Activated CD4-positive, alpha-beta T cell treated with anti-CD3 and anti-CD28 coated beads, Interleukin-2, amount 10 ng/mL, durations not matched to agents 24 days and 14 days (primary cell): ENCODE measurements at places on chromosomes 6 and 20.

DNA sequence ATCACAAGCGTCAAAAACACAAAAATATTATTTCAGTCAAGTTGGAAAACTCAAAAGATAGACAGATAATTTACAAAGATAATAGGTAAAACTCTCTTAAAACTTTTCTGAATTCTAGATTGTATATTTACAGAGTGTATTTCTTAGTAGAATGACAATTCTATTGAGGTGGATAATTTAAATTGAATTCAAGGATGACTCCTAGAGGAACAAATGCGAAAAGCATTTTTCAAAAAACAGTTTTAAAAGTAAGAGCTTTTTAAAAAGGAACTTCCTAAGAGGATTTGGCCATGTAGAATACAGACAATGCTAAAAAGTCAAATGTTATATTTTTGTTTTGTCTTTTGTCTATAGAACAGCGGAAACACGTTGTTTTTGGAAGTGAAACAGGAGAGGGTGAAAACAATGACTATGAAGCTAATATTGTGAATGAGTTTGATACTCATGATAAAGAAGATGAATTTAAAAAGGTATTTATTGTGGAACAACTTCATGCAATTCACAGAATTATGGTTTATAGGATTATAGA is 90.1 kb downstream of the DNAH8 start:
- no peak for DNase-seq

- DNase-seq: no peak
These were observed 12.2 kb upstream of the NRM start for GRCh38 chr6:30703011-30703410.

DNA sequence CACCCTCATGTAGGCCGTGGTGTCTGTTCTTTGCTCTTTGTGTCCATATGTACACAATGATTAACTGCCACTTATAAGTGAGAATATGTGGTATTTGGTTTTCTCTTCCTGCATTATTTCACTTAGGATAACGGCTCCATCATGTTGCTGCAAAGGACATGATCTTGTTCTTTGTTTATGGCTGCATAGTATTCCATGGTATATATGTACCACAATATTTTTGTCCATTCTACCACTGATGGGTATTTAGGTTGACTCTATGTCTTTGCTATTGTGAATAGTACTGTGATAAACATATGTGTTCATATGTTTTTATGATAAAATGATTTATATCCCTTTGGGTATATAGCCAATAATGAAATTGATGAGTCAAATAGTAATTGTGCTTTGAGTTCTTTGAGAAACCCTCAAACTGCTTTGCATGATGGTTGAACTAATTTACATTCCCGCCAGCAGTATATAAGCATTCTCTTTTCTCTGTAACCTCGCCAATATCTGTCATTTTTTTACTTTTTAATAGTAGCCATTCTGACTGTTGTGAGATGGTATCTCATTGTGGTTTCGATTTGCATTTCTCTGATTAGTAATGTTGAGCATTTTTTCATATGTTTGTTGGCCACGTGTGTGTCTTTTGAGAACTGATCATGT is 174.4 kb upstream of the NT5E start:
- no peak for DNase-seq

- DNase-seq: no peak
These were observed 53.2 kb upstream of the BMP2 start for GRCh38 chr20:6714279-6714711.

GRCh38 chr20:46610145-46610544 is 41.1 kb downstream of the SLC13A3 start:
- no peak for DNase-seq

DNA sequence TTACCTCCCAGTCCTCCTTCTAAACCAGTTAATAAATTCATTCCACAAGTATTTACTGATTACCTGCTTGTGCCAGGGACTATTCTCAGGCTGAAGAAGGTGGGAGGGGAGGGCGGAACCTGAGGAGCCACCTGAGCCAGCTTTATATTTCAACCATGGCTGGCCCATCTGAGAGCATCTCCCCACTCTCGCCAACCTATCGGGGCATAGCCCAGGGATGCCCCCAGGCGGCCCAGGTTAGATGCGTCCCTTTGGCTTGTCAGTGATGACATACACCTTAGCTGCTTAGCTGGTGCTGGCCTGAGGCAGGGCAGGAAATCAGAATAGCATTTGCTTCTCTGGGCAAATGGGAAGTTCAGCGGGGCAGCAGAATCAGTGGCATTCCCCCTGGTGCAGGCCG is 4.9 kb upstream of the AAR2 start:
- no peak for DNase-seq

DNA sequence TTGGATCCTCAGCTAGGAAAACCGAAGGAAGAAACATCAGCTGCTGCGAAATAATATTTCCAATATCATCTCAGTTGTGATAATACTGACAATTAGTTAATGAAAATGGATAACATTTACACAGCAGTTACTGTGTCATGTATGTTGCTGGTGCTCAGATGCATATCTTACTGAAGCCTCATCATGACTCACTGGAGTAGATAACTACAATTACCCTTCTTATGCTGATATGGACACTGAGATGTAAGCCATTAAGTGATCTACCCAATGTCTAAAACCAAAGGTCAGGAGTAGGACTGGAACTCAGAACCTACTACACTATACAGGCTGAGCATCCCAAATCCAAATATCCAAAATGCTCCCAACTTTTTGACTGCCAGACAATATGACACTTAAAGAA is 54.7 kb upstream of the LYRM2 start:
- no peak for DNase-seq

GRCh38 chr20:41316051-41316450 is 1.5 kb downstream of the ZHX3 start:
- no peak for DNase-seq

GRCh38 chr6:30542915-30543314 is 13.4 kb downstream of the GNL1 start:
- no peak for DNase-seq

GRCh38 chr6:138377844-138378243 is at the start of gene SMIM28:
SMIM28 (plus strand) TSS chr6:138377905; CDS start chr6:138378073, 168 bp downstream.
- DNase-seq: no peak

DNA sequence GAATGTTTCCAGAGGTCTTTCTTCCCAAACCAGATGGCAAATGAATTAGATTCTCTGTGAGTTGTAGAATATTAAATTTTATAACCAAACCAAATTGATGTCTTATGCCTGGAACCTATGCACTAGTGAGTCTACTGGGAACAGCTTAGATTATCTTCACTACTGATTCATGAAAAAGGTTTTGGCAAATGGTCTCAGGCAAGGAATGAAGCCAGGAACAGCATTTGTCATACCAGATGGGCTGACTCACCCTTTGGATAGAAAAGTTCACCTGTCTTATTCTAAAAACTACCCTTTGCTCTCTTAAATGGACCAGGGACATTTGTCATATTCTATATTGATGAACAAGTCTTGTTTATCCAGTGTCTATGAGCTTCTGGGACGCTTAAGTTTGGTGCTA is 135.4 kb upstream of the ECI2 start:
- DNase-seq: no peak

- no peak for DNase-seq
These were observed 21.7 kb downstream of the ELOVL5 start for GRCh38 chr6:53327017-53327395.

- no peak for DNase-seq
These were observed 247.4 kb upstream of the RIN2 start for GRCh38 chr20:19510611-19511010.

GRCh38 chr6:90080876-90081481 is 186.7 kb downstream of the GJA10 start:
- DNase-seq: peak; percentile 94

- DNase-seq: no peak
These were observed 7.7 kb downstream of the DDR1 start for GRCh38 chr6:30891816-30892538.

GRCh38 chr20:13778827-13779226 is 5.9 kb downstream of the ESF1 start:
- DNase-seq: no peak

DNA sequence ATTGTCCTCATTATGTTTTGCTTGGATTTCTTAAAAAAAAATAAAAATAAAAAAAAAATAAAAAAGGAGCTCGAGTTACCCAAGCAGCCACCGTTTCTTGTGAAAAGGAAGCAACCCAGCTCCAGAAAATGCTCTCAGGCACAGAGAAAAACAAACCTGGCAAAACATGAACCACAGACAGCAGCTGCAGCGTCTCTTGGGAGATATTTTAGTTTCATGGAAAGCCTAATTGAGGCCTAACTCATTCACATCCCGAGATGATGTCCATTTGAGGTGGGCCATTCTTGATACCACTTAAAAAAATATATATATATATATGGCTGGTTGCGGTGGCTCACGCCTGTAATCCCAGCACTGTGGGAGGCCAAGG is 13.7 kb upstream of the MRAP2 start:
- no peak for DNase-seq
